NCI-H1694 (cell line): ENCODE measurements at places on chromosomes 1 and 21.
A peak's percentile ranks its signal among the peaks of the same experiment; 100 is the strongest.

DNA sequence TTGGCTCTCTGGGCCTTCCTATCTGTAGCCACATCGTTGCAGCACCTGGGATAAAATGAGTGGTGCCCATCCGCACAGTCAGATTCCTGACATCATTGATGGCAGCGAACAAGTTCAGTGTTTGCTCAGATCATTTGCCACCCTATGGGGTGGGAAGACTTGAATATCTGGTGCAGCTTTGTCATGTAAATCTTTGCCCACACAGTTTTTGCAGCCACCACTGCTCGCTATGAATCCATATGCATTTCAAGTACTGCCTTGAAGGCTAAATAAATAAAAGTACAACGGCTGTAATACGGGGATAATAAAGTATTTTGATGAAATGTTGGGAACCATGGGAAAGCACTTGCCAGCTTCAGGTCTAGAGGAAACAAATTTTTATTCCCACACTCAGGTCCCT is 56.3 kb upstream of the COA6 start:
- no peak for DNase-seq

GRCh38 chr1:166597516-166597915 is 241.8 kb upstream of the POGK start:
- no peak for DNase-seq

DNA sequence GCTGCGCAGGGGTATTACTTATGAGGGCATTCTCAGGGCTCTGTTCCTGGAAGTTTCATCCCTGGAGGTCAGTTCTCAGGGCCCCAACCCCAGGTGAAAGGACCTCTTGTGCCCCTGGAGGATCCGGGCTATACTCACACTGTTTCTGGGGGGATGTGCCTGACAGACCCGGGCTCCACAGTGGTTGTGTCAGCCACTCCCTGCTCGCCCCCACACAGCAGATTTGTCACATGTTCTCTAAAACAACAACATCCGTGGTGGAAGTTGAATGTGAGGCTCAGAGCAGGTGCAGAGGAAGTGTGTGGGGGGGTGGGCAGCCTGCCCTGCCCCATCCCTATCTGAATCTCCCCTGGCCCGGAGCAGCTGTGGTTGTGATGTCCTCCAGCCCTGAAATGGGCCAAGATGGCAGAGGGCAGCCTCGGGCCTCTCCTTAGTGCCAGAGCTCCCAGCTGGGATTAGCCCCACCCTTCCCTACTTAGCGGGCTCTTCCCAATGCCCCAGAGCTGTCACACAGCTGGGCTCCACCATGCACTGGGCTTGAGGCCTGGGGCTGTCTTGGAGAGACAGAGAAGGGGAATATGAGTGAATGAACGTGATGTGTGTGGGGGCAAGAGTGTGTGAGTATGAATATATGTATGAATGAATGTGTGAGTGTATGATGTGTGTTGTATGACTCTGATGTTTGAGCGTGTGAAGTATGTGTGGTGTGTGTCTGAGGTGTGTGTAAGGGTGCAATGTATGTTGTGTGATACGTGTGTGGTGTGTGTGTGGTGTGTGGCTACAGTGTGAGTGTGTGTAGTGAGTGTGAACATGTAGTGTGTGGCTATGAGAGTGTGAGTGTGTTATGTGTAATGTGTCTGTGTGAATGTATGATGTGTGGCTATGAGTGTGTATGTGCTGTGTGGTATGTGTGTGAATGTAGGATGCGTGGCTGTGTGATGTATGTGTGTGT is 1.5 kb upstream of the FCMR start:
- DNase-seq: no peak

GRCh38 chr1:111334169-111334568 is 43.5 kb downstream of the CHIA start:
- peak; percentile 3 for DNase-seq

DNA sequence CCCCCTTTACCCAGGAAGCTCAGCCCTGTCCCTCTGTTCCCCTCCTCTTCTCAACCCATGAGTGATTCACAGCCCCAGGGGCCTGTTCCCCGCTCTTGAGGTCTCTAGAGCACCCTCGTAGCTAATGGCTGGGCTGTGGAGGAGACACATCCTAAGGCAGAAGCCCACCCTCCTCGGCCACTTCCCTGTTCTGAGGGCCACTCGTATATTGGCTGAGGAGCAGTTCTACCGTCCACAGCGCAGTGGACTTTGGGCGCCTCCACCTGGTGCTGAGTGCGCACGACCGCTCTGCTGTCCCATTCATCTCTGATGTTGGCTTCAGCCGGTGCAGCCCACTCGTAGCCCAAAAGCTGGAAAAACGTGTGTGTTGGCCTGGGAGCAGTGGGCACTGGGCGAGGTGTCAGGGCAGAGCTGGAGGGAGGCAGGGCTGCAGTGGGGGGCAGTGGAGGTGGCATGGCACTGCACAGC is 24.5 kb upstream of the PKP1 start:
- DNase-seq: no peak

DNA sequence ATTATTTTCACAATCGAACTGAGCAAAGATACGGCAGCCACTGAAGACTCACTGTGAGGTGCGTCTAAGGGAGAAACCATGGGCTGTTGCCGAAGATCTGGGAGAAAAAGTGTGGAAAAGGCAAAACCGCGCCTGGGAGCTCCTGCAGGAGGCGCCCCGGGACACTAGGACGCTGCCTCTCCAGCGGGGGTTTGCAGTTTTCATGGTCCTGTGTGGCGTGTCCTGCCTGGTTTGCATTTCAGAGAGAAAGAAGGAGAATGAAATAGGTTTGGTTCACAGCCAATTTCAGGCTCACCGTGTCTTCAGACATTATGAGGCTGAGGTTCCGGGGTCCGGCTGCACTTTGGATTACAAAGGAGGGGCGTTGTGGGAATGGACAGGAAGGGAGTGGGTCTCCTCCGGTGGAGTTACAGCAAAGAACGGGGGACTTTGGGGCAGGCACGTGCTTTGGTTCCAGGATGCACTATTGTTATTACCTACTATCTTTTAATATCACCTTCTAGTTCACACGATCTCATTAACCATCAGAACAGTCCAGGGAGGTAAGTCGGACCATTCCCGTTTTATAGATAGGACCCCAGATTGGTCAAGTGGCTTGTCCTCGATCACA is 179.8 kb downstream of the DYRK1A start:
- DNase-seq: no peak

- DNase-seq: no peak
These were observed 10.3 kb upstream of the TUFT1 start for GRCh38 chr1:151529781-151530180.

DNA sequence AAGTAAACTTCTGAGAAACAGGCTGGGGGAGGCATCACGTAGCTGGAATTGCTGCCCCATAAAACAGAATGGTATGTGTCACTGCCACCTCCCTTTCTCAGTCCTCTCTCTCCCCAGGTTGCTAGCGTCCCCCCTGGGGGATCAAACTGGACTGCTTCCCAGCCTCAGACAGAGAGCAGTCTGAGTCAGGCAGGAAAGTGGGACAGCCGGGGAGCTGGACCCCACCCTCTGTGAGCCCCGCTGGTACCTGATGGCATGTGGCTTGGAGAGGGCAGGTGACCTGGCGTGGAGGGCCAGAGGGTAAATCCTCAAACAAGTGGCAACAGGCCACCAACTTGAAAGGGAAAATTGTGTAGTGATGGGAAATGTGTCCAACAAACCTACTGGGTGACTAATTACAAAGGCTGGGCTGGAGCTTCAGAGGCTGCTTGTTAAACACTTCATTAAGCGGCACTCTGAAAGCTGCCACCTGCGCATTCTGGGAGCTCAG is 1.0 kb upstream of the SFN start:
- no peak for DNase-seq

DNA sequence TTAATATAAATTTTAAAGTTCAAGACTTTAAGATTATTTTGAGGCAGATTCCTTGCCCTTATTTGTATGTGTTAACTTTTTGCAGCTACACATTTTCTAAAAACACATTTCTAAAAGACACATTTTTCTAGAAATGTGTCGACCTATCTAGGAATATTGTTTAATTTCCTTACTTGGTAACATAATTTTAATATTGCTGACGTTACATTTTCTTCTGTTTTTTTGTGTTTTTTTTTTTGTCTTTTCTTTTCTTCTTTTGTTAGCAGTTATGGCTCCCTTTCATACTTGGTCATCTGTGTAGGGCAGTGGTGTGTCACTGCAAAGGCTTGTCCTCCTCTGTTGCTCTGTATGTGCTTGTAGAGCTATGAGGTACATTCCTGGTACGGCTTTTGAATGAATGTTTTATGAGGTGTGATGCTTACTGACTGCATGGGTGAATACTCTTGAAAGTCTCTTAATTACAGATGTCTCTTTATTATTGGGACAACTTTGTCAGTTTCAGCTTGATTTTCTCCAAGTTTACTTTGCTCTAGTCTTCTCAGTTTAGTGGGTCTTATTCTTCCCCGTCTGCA is 30.1 kb downstream of the LRRC8D start:
- DNase-seq: no peak

DNA sequence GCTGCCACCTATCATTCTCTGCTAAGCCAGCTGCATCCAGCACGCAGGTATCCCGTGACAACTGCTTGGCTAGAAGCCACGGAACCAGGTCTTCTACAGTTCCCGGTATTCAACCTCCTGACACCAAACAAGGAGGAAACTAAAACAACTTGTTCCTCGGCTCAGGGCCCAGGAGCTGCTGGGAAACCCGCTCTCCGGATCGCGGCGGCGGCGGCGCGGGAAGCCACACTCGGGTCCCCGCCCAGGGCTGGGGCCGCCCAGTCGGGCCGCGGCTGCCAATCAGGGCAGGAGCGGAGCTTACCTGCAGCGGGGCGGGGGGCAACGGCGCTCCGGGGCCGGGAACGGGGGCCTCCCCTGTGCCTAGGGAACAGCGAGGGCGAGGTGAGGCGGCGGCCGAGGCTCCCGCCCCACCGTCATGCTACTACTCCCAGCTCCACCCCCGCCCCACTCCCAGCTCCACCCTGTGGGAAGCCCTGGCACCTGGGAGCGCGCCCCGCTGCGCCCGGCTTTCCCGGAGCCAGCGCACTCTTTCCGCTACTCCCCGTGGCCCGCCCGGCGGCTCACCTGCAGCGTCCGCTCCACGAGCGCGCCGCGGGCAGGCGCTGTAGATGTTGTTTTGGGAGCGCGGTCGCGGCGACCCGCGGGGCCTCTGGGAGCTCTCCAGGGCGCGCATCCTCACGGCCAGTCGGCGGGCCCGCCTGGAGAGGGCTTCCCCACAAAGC is 12.1 kb downstream of the IL24 start:
- DNase-seq: no peak

DNA sequence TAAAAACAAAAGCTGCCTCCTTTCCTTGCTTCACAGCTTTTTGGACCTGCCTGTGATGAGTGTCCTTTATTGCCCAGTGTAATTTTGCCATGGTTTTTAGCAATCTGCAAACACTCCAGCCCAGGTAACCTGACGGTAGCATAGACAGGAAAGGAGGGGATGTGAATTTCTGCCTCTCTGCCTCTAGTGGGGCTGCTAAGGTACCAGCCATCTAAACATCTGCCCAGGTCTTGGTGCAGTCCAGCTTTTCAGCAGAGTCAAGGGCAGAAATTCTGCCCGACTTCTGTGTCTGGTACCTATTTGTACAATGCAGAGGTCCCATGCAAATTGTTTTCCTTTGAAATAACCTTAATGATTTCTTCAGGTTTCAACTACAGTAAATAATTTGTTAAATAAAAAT is 371.4 kb downstream of the KIF26B start:
- DNase-seq: no peak

DNA sequence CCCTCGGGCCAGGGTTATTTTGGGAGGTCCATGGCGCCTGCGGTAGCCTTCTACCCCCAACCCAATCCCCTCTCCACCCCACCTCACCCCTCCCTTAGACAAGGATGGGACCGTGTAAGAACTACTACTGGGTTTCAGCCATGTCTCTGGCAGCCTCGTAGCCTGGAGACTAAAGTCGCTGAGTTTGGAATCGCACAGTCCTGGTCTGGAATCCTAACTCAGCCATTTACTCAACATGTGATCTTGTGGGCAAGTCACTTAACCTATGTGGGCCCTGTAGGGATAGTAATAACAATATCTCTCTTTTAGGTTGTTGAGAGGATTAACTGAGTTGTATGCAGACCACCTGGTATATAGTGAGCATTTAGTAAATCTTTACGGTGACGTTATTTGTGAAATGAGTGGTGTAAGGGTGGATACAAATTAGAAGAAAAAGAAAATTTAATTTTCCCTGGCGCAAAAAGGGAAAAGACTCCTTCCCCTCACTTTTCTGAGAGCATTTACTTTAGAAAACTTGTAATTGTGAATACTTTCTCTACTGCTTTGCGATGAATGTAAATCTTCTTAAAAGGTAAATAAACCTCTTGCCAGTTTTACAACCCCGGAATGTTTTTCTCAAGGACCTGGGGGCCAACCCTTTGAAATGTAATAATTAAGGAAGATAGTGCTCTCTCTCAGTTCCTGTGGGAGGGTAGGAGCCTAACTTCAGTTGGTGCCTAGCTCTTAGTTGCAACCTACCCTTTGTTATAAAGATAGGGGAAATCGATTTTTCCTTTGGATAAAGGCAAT is 615 bp upstream of the MRPS15 start:
- DNase-seq: no peak

DNA sequence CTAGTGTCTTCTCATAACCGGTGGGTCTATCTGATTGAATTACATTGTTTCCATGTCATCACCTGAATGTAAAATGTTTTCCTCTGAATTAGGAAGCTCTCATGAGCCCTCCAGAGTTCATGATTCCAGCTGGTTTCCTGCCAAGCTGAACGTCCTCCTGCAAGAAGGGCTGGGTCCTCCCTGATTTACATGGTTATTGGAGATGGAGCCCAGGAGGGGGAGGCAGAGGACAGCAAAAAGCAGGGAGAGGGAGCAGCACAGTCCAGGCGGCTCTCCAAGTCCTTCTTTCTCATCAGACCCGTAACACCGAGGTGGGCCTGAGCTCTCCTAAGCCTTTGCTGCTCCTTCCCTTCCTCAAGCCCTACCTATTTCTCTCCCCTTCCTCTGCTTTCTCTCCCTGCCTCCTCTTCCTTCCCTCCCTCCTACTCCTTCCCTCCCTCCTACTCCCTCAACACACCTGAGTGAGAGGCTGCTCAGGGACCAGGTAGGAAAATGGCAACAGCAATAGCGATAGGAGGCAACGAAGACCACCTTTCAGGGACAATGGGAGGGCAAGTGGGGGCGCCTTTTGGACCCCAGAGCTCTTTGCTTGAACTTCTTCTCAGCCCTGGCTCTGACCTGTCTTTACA is 265.9 kb downstream of the PRDM2 start:
- peak; percentile 11 for DNase-seq

- no peak for DNase-seq
These were observed 790 bp downstream of the RPS8 start for GRCh38 chr1:44775930-44776729.

- DNase-seq: no peak
These were observed 483.6 kb downstream of the LTN1 start for GRCh38 chr21:28509031-28509430.

DNA sequence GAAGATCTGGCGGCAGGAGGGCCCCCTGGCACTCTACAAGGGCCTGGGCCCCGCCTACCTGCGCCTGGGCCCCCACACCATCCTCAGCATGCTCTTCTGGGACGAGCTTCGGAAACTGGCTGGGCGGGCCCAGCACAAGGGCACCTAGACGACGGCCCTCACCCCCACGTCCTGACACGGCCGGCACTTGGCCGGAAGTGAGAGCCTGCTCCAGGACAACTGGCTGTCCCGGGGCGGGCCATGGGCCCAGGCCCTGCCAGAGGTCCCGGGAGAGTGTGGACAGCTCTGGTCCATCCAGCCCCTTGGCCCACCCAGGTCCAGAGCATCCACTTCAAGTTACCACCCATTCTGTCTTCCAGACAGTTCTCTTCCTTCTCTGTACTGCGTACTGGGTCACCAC is 3.0 kb upstream of the TMEM82 start:
- no peak for DNase-seq

GRCh38 chr1:70411360-70411844 is 334 bp downstream of the CTH start:
- DNase-seq: no peak

- DNase-seq: no peak
These were observed 41.5 kb downstream of the ZBTB17 start for GRCh38 chr1:15934211-15935055.

- no peak for DNase-seq
These were observed 34.6 kb upstream of the SLC45A1 start for GRCh38 chr1:8283058-8283884.
